ENCODE measurements at places on chromosomes 4 and X.

- DNase-seq: no peak
Measured at GRCh38 chr4:169758401-169758962, 738 bp upstream of the HPF1 start.

GRCh38 chr4:74111990-74112389 is 13.0 kb upstream of the CXCL2 start:
- no peak for DNase-seq

- DNase-seq: no peak
Measured at GRCh38 chr4:181502611-181503010, 740.6 kb upstream of the TENM3 start.

DNA sequence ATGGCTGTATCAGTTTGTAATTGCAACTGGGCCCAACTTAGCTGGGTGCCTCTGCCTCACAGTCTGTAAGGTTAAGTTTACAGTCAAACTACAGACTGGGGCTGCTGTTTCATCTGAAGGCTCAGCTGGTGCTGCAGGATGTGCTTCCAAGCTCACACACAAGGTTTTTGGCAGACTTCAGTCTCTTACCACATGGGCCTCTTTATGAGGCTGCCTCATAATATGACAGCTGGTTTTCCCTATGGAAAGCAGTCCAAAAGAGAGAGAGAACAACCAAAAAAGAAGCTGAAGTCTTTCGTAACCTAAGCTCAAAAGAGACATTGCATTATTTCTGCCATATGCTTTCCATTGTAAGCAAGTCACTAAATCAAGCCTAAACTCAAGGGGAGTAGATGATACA is 271.7 kb downstream of the DCTD start:
- DNase-seq: no peak

GRCh38 chr4:114192854-114193253 is 213.4 kb upstream of the ARSJ start:
- no peak for DNase-seq

GRCh38 chrX:9647431-9647830 is 118.2 kb downstream of the GPR143 start:
- DNase-seq: no peak

GRCh38 chr4:177182166-177182565 is 127.5 kb upstream of the NEIL3 start:
- DNase-seq: no peak
